Cardiac muscle cell (in vitro differentiated cells and primary cell): ENCODE measurements at places on chromosomes 7 and 10. TPM values are rescaled to one million over a fixed set of nuclear protein-coding genes. Genes with fewer than 3 reads are reported as not detected.

CYP2C19 gene
- polyA plus RNA-seq = not detected in 2 replicates

- no peak overlapping the region for H3K4me3 ChIP-seq
- H3K27ac ChIP-seq = no peak overlapping the region
- H3K27me3 ChIP-seq = no peaks in the 10 kb centered on the region
- peaks cover 6% of the 10 kb centered on the region for H3K4me1 ChIP-seq
Observed at GRCh38 chr10:60828489-60828852, 50.2 kb downstream of the CDK1 start.

GPRIN2 gene
- 3.3 and 3.7 TPM in 2 replicates for polyA plus RNA-seq

DNA sequence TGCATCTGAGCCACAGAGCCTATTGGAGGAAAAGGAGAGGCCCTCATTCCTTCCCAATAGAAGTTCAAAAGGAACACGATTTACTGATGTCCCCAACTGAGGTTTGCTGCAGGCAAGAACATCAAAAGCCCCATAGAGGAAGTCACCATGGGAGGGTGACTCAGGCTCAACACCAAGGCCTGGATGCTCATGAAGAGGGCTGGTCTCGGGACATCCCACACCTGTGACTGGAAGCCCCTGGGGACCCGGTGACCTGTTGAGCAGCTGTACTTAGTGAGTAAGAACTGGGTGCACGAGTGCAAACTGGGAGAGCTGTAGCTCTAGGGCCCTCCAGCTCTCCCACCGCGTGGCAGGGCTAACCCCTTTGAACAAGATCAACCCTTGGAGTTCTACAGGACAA lies 38.0 kb downstream of the CYTH3 start:
- H3K27me3 ChIP-seq = no peaks in the 10 kb centered on the region
- no peak for DNase-seq
- H3K27ac ChIP-seq = no peak overlapping the region
- no peaks in the 10 kb centered on the region for H3K4me1 ChIP-seq

MMP21 gene
- polyA plus RNA-seq = not detected in 2 replicates

- DNase-seq = no peak
- peaks cover under 1% of the 10 kb centered on the region for H3K4me1 ChIP-seq
- no peaks in the 10 kb centered on the region for H3K36me3 ChIP-seq
- H3K4me3 ChIP-seq = peak overlapping the region; percentile 45
- H3K27ac ChIP-seq = no peak overlapping the region
Observed at GRCh38 chr10:97184971-97185325, 811 bp downstream of the SLIT1 start.

- H3K27me3 ChIP-seq = no peaks in the 10 kb centered on the region
- no peak for DNase-seq
- H3K4me3 ChIP-seq = no peak within 1 kb of the TSS
- H3K36me3 ChIP-seq = no peaks in the 10 kb centered on the region
- H3K4me1 ChIP-seq = no peaks in the 10 kb centered on the region
Observed at GRCh38 chr10:13234172-13234571, at the start of gene UCMA. TSS of gene UCMA (minus strand) at chr10:13234374. CDS start at chr10:13234258, 116 bp downstream.

TSPAN33 gene
- 14.9 and 15.6 TPM in 2 replicates for polyA plus RNA-seq

GRCh38 chr10:47230482-47230881 lies 69.5 kb upstream of the GDF10 start:
- no peak for DNase-seq
- no peak overlapping the region for H3K27ac ChIP-seq
- H3K4me1 ChIP-seq = peaks cover 20% of the 10 kb centered on the region
- no peaks in the 10 kb centered on the region for H3K36me3 ChIP-seq

PNLIPRP3 gene
- not detected in 2 replicates for polyA plus RNA-seq

DNA sequence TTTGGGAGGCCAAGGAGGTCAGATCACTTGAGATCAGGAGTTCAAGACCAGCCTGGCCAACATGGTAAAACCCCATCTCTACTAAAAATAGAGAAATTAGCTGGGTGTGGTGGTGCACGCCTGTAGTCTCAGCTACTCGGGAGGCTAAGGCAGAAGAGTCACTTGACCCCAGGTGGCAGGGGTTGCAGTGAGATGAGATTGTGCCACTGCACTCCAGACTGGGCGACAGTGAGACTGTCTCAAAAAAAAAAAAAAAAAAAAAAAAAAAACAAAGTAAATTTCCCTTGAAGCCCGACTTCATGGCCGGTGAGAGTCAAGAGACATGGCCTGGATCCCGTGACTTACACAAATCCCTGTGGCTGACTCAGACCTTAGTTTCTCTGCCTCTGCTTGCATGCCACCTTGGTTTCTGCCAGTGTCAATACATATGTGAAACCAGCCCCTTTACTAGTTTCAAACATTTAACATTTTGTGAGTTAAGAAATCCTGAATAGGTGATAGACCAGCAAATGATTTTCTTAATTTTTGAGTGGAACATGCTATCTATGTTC lies 62.8 kb downstream of the ZEB1 start:
- no peaks in the 10 kb centered on the region for H3K27me3 ChIP-seq
- H3K27ac ChIP-seq = no peak overlapping the region
- no peaks in the 10 kb centered on the region for H3K36me3 ChIP-seq
- H3K4me3 ChIP-seq = no peak overlapping the region
- H3K4me1 ChIP-seq = no peaks in the 10 kb centered on the region
- peak; percentile 10 for DNase-seq

OR6B1 gene
- not detected in 2 replicates for polyA plus RNA-seq

CFAP69 gene
- 2.5 and 3.9 TPM in 2 replicates for polyA plus RNA-seq

SPDYE9 gene
- 0.73 and 1.1 TPM in 2 replicates for polyA plus RNA-seq

DNA sequence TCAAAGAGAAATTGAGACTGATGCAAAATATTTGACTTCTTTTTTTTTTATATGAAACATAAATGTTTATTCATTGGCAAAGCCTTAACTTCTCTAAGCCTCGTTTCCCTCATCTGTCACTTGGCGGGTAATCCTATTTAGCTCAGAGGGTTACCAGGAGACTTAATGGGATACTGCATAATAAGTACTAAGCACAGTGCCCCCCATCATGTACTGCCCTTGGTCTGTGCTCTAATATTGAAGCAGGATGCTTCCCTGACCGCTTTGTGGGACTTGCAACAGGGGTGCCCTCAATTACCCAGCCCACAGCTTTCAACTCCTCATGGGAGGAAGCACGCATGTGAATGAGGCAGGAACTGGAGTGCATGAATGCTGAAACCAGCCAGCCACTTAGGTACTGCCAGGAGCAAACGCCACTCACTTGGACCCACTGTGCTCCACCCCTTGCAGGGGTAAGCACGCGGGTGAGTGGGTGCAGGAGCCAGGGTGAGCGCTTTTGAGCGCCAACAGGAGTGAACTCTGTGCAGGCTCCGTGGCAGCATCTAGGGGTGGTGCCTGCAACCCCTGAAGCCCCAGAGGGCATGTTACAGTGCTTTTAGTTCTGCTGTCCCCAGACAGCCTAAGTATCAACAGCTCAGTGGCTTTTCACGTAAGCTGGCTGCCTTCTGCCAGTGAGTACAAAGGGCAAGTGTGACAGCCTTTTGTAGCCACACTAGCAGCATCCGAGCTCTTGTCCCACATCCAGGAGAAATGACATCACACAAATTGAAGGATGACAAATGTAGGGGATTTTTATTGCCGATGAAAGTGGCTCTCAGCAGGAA lies 209.8 kb upstream of the C7orf33 start:
- no peaks in the 10 kb centered on the region for H3K4me1 ChIP-seq
- DNase-seq = no peak
- H3K27me3 ChIP-seq = no peaks in the 10 kb centered on the region
- H3K4me3 ChIP-seq = no peak overlapping the region
- no peaks in the 10 kb centered on the region for H3K36me3 ChIP-seq

OR13A1 gene
- polyA plus RNA-seq = 0.38 TPM in 1 of 2 replicates, not detected in the other

GRCh38 chr10:117166418-117167345 lies 28.6 kb upstream of the VAX1 start:
- no peak overlapping the region for H3K27ac ChIP-seq
- peaks cover 100% of the 10 kb centered on the region for H3K27me3 ChIP-seq
- H3K36me3 ChIP-seq = no peaks in the 10 kb centered on the region
- no peak overlapping the region for H3K4me3 ChIP-seq
- no peak for DNase-seq
- no peaks in the 10 kb centered on the region for H3K4me1 ChIP-seq

ATOH7 gene
- polyA plus RNA-seq = 0.29 and 0.50 TPM in 2 replicates

DNA sequence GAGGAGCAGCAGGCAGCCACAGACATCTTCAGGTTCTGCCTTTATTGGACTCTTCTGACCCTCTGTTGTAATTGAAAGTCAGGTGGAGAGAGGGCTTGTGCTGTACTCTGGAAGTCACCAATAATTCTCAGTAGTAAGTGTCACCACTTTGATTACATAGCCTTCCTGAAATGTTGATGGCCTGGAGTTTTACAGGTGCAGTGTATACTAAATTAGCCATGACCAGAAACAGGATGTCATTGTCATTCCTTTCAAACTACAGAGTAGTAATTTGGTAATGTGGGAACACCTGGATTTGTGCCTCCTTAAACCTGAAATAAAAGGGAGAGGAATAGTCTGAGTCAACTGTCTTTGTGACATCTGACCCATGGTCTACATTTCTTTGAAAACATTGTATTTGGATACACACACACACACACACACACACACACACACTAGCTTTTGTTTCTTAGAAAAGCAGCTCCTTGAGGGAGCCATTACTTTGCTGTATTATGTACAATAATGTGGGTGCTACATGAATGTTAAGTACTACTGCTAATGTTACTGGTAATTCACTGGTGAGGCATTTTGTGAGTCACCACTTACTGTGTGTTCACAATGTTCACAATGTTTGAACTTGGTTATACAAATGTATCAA lies 19.6 kb downstream of the ARL4A start:
- no peaks in the 10 kb centered on the region for H3K27me3 ChIP-seq
- DNase-seq = no peak
- H3K27ac ChIP-seq = no peak overlapping the region

DNA sequence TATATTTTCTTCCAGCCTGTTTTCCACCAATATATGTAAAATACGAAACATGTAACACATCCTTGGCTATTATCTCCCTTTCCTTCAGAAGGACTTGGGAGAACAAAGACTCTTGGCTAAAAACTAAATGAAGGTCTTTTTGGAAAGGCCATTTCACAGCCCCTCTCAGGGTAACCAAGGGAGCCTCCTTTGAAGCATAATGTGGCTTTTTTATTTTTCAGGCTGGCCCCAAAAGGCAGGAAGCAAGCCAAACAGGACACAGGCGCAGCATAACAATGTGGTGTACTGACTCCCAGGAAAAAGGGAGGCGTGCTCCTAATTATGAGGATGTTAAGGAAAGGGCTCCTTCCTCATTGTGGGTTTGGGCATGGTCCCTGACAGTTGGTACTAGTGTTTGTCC lies 30.3 kb upstream of the CCSER2 start:
- H3K4me3 ChIP-seq = no peak overlapping the region
- no peak overlapping the region for H3K27ac ChIP-seq
- no peaks in the 10 kb centered on the region for H3K27me3 ChIP-seq

GRCh38 chr7:48660306-48660870 lies 264.0 kb upstream of the CDC14C start:
- no peak overlapping the region for H3K27ac ChIP-seq
- peaks cover 5% of the 10 kb centered on the region for H3K4me1 ChIP-seq
- no peaks in the 10 kb centered on the region for H3K27me3 ChIP-seq
- H3K4me3 ChIP-seq = no peak overlapping the region
- no peaks in the 10 kb centered on the region for H3K36me3 ChIP-seq

BEND7 gene
- polyA plus RNA-seq = 10.8 and 12.2 TPM in 2 replicates

- no peaks in the 10 kb centered on the region for H3K27me3 ChIP-seq
- peaks cover 17% of the 10 kb centered on the region for H3K4me1 ChIP-seq
- H3K4me3 ChIP-seq = no peak overlapping the region
- DNase-seq = peak; percentile 52
- peaks cover 4% of the 10 kb centered on the region for H3K36me3 ChIP-seq
- H3K27ac ChIP-seq = peak overlapping the region; percentile 92
Observed at GRCh38 chr7:66152371-66153191, 37.9 kb downstream of the CRCP start.

GRCh38 chr7:156014201-156014600 lies 201.9 kb upstream of the SHH start:
- H3K27me3 ChIP-seq = no peaks in the 10 kb centered on the region
- no peaks in the 10 kb centered on the region for H3K4me1 ChIP-seq
- no peak overlapping the region for H3K4me3 ChIP-seq
- DNase-seq = no peak

PAPOLB gene
- polyA plus RNA-seq = not detected in 2 replicates

TPK1 gene
- 7.3 and 12.0 TPM in 2 replicates for polyA plus RNA-seq

CALHM3 gene
- polyA plus RNA-seq = not detected in 2 replicates

GRCh38 chr10:47247148-47248059 lies 52.6 kb upstream of the GDF10 start:
- no peak overlapping the region for H3K27ac ChIP-seq
- no peaks in the 10 kb centered on the region for H3K4me1 ChIP-seq
- no peak overlapping the region for H3K4me3 ChIP-seq
- no peaks in the 10 kb centered on the region for H3K27me3 ChIP-seq
- no peaks in the 10 kb centered on the region for H3K36me3 ChIP-seq
- DNase-seq = no peak

DNA sequence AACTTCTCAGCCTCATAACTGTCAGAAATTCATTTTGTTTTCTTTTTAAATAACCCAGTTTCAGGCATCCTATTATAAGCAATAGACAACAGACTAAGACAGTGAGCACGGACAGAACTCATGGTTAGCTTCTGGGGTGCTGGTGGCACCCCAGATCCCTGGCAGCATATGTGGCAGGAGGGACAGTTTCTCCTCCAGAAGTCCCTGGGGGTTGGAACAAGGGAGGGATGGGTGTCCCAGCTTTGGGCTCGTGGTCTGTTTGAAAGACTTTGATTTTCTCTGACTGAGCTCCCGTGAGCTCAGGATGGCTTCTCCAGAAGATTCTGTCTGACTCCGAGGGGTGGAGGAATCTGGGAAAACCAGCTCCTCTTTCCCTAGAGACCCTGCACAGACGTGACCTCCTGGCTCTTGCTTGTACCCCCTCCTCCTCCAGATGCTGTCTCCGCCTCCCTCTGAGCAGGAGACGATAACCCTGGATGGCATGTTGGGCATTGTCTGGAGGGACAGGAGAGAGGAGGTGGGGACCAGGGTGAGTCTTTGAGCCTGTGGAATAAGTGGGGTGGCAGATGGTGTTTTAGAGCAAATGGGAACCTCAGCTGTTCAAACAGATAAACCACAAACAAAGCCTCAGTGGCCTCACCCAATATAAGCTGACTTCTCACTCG lies 421.1 kb downstream of the GLRX3 start:
- no peak overlapping the region for H3K27ac ChIP-seq
- H3K4me1 ChIP-seq = no peaks in the 10 kb centered on the region
- no peak for DNase-seq
- no peak overlapping the region for H3K4me3 ChIP-seq
